ENCODE measurements at places on chromosomes 3 and 15.

DNA sequence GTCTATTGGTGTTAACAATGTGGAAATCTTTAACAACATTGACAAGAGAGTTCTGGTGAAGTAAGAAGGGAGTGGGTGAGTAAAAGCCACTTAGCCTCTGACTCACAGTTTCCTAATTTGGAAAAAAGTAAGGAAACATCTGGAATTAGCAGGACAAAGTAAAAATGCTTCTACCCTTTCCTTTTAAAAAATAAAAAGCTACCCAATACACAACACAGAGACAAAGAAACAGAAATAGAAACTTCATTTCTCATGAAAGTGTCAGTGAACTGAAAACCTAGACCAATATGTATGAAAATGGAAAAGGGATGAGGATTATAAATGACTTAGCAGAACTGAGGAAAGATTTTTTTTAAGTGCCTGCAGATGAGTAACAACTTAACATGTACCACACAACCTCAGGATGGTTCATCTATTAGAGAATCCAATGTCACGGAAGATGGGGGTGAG, 65.4 kb downstream of the SSR3 start:
- H3K27me3 ChIP-seq, result no peaks in the 10 kb centered on the region
- H3K4me3 ChIP-seq, result no peak overlapping the region
- H3K4me1 ChIP-seq, result peaks cover 12% of the 10 kb centered on the region
- H3K36me3 ChIP-seq, result no peaks in the 10 kb centered on the region
- no peak for DNase-seq

DNA sequence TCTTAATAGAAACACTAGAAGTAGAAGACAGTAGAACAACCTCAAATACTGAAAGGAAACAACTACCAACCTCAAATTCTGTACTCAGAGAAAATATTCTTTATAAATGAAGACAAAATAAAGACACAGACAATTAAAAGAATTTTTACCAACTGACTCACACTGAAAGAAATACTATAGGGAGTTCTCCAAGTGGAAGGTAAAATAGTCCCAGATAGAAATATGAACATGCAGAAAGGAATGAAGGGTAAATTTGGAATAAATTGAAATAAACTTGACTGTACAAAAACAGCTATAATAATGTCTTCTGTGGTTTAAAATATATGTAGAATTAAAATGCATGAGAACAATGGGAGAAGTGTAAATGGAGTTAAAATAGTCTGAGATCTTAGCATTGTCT, 36.7 kb upstream of the CCDC174 start:
- H3K4me3 ChIP-seq, result no peak overlapping the region
- no peak overlapping the region for H3K27ac ChIP-seq
- no peak for DNase-seq

- peaks cover 75% of the 10 kb centered on the region for H3K4me1 ChIP-seq
- H3K4me3 ChIP-seq, result peak overlapping the region; percentile 57
- H3K27me3 ChIP-seq, result no peaks in the 10 kb centered on the region
- peaks cover 66% of the 10 kb centered on the region for H3K36me3 ChIP-seq
Observed at GRCh38 chr15:92915766-92916435, 15.8 kb downstream of the CHD2 start.

DNA sequence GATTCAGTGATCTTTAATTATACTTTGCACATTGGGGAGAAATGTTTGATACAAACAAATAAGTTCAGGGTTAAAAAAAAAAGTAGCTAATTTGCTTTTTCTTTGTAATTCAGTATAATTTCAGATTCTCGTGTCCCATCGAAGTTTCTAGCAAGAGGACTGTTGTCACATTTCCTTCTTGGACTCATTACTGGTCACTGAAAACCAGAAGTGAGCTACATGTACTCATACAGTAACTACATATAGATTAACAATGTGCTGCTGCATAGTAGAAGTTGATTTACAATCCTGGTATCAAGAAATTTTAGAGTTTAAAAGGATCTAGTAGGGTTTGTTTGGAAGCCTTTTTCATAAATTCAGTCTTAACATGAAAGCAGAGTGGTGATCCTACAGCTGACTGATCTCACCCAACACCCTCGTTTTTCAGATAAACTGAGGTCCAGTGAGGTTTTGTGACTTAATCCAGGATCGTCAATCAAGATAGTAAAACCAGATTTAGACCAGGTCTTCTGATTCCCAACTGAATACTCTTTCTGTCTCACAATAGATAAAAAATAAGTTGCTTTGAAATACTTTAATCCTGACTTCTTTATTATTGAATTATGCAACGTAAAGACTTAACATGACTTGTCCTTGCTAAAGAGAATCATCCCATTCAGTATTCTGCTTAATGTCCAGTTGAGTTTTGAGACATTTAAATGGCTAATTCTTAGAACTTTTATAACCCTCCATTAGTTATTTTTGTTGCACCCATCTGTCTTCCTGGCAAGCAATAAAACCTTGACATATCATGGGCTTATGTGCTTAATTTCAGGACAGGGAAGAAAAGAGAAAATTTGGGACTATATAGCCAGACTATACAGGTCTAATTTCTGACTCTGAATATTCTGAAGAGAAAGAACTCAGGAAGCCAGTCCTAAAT, 2.8 kb downstream of the SEC62 start:
- peak overlapping the region; percentile 87 for H3K4me3 ChIP-seq
- H3K27me3 ChIP-seq, result no peaks in the 10 kb centered on the region
- peaks cover 16% of the 10 kb centered on the region for H3K36me3 ChIP-seq
- no peak overlapping the region for H3K27ac ChIP-seq

GRCh38 chr15:43903864-43904290, 77.1 kb downstream of the WDR76 start:
- no peaks in the 10 kb centered on the region for H3K27me3 ChIP-seq
- H3K36me3 ChIP-seq, result no peaks in the 10 kb centered on the region
- DNase-seq, result peak; percentile 60
- no peak overlapping the region for H3K27ac ChIP-seq
- H3K4me3 ChIP-seq, result no peak overlapping the region
